ENCODE measurements at places on chromosomes 2 and 18.

GRCh38 chr2:73013936-73014335 is 57.6 kb downstream of the SFXN5 start:
- DNase-seq = no peak

- DNase-seq = no peak
These were observed 1966.1 kb upstream of the CELF4 start for GRCh38 chr18:39531659-39532058.

- no peak for DNase-seq
These were observed 278.0 kb upstream of the ID2 start for GRCh38 chr2:8403876-8404275.

DNA sequence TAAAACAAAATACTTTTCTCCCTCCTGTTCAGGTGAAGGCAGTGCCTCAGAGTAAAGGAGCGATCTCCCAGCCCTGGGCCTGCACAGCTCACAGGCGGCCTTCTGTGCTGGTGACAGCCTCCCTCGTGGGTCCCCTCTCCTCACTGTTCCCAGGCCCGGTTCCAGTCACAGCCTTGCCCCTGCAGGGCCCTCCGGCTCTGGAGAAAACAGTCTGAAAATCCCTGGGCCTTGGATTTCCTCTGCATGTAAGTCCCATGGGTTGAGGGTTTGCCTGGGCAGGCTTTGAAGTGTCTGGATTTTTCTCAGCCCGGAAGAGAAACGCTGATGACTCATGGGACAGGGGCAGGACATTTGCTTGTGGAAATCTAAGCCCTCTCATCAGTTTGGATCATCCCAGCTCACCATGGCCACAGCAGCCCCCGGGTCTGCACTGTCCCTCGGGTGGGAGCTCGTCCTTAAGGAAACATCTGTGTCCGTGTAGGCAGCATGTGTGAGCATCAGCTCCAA is 186.1 kb upstream of the RAB12 start:
- no peak for DNase-seq

GRCh38 chr2:199471443-199472057 is 13.8 kb upstream of the SATB2 start:
- no peak for DNase-seq

- DNase-seq = no peak
These were observed 72.6 kb downstream of the LRRFIP1 start for GRCh38 chr2:237699870-237700511.

DNA sequence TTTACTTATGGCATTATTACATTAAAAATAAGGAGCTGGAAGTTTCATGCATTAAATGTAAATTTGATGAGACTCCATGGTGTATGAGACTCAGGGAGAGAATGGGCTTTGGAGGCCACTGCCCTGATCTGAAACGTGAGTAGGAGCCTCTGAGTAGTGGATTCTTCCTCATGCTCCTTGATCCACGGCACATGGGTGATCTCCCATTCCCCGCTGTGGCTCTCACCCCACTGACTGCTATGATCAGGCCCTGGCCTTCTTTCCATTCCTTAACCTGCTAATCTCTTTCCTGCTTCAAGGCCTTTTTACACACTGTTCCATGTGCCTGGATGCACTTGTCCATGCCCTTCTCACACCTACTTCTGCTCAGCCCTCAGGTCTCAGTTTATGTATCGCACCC is 68.4 kb downstream of the SMAD7 start:
- no peak for DNase-seq

GRCh38 chr2:191446910-191447309 is 201.7 kb downstream of the MYO1B start:
- DNase-seq = no peak

GRCh38 chr2:238706673-238707072 is 141.2 kb upstream of the TWIST2 start:
- no peak for DNase-seq

DNA sequence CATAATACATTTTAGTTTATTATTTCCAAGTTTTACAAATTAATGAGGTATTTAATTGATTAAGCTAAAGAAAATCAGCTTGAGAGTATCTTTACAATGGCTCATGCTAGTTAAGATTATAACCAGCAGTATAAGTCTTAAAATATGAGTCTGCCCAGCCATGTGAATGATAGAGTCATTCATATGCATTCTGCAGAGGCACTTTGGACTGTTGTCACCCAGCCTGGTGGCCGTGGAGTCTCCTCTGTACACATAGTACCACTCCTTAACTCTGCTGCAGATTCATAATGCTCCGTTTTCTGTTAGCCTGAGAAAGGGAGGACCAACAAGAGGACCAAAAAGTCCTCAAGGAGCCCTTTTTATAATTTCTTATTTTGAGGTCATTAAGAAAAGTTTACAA is 148.8 kb downstream of the MYO1B start:
- no peak for DNase-seq

GRCh38 chr2:128370468-128371247 is 52.0 kb upstream of the HS6ST1 start:
- no peak for DNase-seq

Data from NK-92 treated with Interleukin-12 subunit alpha and Interleukin-12 subunit beta, amount 100 ng/mL, for 24 hours (cell line).